Activated T-cell treated with anti-CD3 and anti-CD28 coated beads, Interleukin-2, amount 50 U/mL, for 24 hours (primary cell): ENCODE measurements at places on chromosomes 7 and 10.
A peak's percentile ranks its signal among the peaks of the same experiment; 100 is the strongest.

GRCh38 chr10:78139341-78139740 is 105.7 kb downstream of the RPS24 start:
- H3K27ac ChIP-seq: no peak overlapping the region
- H3K4me3 ChIP-seq: no peak overlapping the region
- no peaks in the 10 kb centered on the region for H3K4me1 ChIP-seq
- no peaks in the 10 kb centered on the region for H3K36me3 ChIP-seq
- H3K27me3 ChIP-seq: peaks cover 30% of the 10 kb centered on the region

- H3K4me3 ChIP-seq: no peak overlapping the region
- H3K4me1 ChIP-seq: no peaks in the 10 kb centered on the region
- H3K27me3 ChIP-seq: no peaks in the 10 kb centered on the region
- DNase-seq: no peak
- H3K36me3 ChIP-seq: no peaks in the 10 kb centered on the region
Measured at GRCh38 chr10:77005871-77006270, 631.7 kb downstream of the KCNMA1 start.

GRCh38 chr10:52703898-52704297 is 68.7 kb downstream of the MBL2 start:
- no peak for DNase-seq
- no peak overlapping the region for H3K4me3 ChIP-seq
- no peaks in the 10 kb centered on the region for H3K4me1 ChIP-seq
- no peaks in the 10 kb centered on the region for H3K27me3 ChIP-seq
- no peak overlapping the region for H3K27ac ChIP-seq

GRCh38 chr10:121518333-121518732 is 79.9 kb downstream of the FGFR2 start:
- no peak for DNase-seq
- no peak overlapping the region for H3K27ac ChIP-seq
- peaks cover 6% of the 10 kb centered on the region for H3K4me1 ChIP-seq
- no peak overlapping the region for H3K4me3 ChIP-seq

DNA sequence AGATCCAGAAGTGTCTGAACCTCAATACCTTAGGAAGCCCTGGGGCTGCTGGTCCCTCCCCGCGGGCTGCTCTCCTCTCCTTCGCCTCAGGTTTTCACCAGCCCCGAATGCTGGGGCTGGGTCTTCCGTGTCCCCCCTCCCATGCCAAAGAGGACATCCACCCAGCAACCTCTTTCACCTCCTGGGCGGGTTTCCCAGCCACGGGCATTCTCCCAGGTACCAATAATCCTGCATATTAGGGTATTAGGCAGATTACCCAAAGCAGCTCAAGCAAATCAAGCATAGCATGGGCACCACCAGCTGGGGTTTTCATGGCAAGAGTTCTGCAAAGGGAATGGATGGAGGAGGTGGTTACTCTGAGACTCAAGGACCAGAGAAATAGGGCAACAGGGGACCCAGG is 224.4 kb downstream of the KCNMA1 start:
- H3K36me3 ChIP-seq: no peaks in the 10 kb centered on the region
- peaks cover 5% of the 10 kb centered on the region for H3K27me3 ChIP-seq

GRCh38 chr7:16989811-16990413 is 108.1 kb upstream of the AGR3 start:
- H3K27ac ChIP-seq: no peak overlapping the region
- no peak overlapping the region for H3K4me3 ChIP-seq
- H3K4me1 ChIP-seq: no peaks in the 10 kb centered on the region
- no peak for DNase-seq
- H3K27me3 ChIP-seq: no peaks in the 10 kb centered on the region
- no peaks in the 10 kb centered on the region for H3K36me3 ChIP-seq

- no peaks in the 10 kb centered on the region for H3K27me3 ChIP-seq
- H3K4me3 ChIP-seq: peak overlapping the region; percentile 98
- peak overlapping the region; percentile 98 for H3K27ac ChIP-seq
- H3K36me3 ChIP-seq: peaks cover 88% of the 10 kb centered on the region
- DNase-seq: peak; percentile 75
Measured at GRCh38 chr10:110501142-110501937, 3.6 kb downstream of the DUSP5 start.

DNA sequence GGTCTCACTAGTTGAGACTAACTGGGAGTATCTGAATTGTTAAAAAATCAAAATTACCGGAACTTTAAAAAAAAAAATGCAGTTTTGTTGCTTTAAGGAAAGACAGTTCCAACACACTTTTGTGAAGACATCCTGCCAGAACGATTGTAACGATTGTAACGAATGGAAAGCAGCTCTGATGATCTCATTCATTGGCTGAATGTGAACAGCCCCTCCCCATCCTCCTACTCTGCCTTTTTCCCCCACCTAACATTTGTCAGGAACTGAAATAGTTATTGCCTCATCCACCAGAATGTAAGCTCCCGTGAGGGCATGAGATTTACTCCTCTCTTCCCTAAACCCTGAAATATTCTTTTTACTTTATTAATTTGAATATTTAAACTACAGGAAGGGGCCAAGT is 23.1 kb upstream of the ZC3HAV1L start:
- peak overlapping the region; percentile 93 for H3K27ac ChIP-seq
- H3K4me3 ChIP-seq: no peak overlapping the region
- peaks cover 76% of the 10 kb centered on the region for H3K4me1 ChIP-seq
- H3K27me3 ChIP-seq: no peaks in the 10 kb centered on the region

- peaks cover 37% of the 10 kb centered on the region for H3K27me3 ChIP-seq
- no peaks in the 10 kb centered on the region for H3K4me1 ChIP-seq
- H3K36me3 ChIP-seq: no peaks in the 10 kb centered on the region
- H3K4me3 ChIP-seq: no peak overlapping the region
- no peak overlapping the region for H3K27ac ChIP-seq
Measured at GRCh38 chr10:87733081-87733480, 73.4 kb downstream of the PAPSS2 start.

GRCh38 chr10:93063144-93063976 is 2.8 kb downstream of the CYP26C1 start:
- H3K36me3 ChIP-seq: peaks cover 13% of the 10 kb centered on the region
- peaks cover 34% of the 10 kb centered on the region for H3K4me1 ChIP-seq
- H3K4me3 ChIP-seq: no peak overlapping the region
- peak; percentile 33 for DNase-seq

DNA sequence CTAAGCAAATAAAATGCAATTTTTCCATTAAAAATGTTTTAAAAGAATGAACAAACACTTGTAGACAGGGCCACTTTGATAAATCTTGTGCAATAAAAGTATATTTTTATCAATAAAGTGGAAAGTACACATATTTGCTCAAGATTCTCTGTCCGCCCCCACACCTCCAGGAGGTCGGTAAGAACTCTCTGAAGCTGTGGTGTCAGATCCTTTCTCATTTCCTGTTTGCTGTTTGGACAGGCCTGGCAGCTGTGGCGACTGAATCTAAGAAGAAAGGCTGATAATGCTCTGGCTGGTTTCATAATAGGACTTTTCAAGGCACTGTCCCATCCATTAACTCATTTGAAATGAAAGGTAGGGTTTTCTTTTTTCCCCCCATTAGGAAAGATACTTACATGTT is 15.3 kb upstream of the ASB4 start:
- H3K36me3 ChIP-seq: no peaks in the 10 kb centered on the region
- H3K4me1 ChIP-seq: peaks cover 14% of the 10 kb centered on the region
- H3K27ac ChIP-seq: no peak overlapping the region
- H3K27me3 ChIP-seq: no peaks in the 10 kb centered on the region

DNA sequence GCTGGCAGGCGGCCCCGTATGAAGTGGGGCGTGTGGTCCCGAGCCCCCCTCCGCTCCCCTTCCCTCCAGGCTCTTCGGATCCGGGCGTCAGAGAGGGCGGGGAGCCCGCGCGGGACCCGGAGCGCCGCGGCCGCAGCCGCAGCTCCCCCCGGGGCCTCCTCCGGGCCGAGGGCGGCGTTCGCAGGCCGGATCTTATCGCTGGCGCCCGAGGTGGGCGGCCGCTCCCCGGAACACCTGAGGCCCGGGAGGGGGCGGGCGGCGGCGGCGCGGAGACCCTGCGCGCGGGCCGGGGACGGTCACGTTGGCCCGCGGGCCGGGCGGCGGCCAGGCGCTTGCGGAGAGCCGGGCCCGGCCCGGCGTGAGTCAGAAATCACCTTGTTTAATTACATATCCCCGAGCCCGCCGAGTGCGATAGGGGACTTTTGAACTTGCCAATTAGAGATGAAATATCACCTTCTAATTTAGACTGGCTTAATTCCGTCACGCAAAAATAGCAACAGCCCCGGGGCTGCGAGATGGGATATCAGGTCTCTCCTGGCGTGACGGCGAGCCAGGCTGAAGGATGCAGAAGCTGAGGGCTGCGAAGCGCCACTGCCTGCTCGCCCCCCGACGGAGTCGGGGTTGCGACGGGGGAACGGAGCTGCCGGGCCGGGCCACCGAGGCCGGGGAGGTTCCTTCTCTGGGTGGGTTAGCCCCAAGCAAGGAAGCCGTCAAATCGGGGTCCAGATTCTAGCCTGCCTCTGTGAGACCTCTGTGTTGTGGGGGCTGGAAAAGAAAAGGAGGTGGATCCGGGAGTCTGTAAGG is 43.4 kb downstream of the LDB3 start:
- H3K4me1 ChIP-seq: peaks cover 17% of the 10 kb centered on the region
- no peak for DNase-seq
- H3K36me3 ChIP-seq: no peaks in the 10 kb centered on the region
- peak overlapping the region; percentile 91 for H3K27ac ChIP-seq
- no peaks in the 10 kb centered on the region for H3K27me3 ChIP-seq
- H3K4me3 ChIP-seq: peak overlapping the region; percentile 83

DNA sequence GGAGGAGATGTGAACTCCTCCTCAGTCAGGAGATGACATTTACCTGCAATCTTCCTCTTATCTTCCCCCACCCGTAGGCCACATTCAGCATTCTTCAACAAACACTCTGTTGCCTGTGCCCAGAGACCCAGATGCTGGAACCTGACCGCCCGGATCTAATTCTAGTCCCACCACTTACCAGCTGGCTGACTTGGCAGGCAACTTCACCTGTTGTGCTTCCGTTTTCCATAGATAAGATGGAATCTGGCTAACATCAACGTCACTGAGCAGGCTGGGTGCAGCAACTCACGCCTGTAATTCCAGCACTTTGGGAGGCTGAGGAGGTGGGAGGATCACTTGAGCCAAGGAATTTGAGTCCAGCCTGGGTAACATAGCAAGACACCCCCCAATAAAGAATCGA is 21.3 kb upstream of the FXYD4 start:
- peaks cover 21% of the 10 kb centered on the region for H3K27me3 ChIP-seq
- no peaks in the 10 kb centered on the region for H3K36me3 ChIP-seq
- DNase-seq: no peak
- H3K4me1 ChIP-seq: peaks cover 17% of the 10 kb centered on the region
- no peak overlapping the region for H3K4me3 ChIP-seq

DNA sequence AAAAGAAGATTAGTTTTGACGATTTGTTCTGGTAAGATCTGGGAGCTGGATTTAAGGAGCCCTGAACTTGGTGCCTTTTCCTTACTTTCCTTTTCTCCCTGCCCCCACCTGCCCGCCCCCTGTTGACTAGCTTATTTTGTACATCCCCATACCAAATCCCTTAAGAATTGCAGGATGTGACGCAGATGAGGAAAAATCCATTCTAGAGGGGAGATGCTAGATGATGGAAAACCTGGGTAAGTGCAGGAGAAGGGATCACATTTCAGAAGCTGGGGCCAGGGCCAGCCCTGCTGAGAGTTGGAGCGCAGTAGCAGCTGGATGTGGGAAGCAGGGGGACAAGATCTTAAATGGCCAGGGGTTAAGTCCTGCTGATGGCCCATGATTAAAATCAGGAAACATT is 93.9 kb downstream of the CCDC3 start:
- H3K4me1 ChIP-seq: no peaks in the 10 kb centered on the region
- no peak for DNase-seq
- no peak overlapping the region for H3K27ac ChIP-seq
- peaks cover 16% of the 10 kb centered on the region for H3K27me3 ChIP-seq
- H3K4me3 ChIP-seq: no peak overlapping the region
- no peaks in the 10 kb centered on the region for H3K36me3 ChIP-seq

DNA sequence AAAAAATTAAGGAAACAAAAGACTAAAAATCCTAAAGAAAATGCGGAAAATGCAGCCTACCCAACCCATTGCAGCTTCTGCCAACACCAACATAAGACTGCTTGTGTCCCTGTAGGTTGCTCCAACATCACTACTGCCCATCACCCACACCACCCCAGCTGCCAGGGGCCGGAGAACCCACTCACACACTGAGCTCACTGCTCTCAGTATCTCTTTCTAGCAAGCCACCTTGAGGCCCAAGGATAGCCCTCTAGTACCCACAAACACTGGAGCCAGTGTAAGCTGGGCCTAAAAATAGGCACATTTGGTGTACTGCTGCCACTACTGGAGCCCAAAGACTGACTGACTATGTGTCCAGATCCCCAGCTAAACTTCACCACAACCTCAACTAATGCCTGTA is 67.3 kb downstream of the MEST start:
- H3K27ac ChIP-seq: no peak overlapping the region
- H3K4me1 ChIP-seq: peaks cover 3% of the 10 kb centered on the region
- DNase-seq: no peak
- H3K36me3 ChIP-seq: peaks cover 26% of the 10 kb centered on the region

DNA sequence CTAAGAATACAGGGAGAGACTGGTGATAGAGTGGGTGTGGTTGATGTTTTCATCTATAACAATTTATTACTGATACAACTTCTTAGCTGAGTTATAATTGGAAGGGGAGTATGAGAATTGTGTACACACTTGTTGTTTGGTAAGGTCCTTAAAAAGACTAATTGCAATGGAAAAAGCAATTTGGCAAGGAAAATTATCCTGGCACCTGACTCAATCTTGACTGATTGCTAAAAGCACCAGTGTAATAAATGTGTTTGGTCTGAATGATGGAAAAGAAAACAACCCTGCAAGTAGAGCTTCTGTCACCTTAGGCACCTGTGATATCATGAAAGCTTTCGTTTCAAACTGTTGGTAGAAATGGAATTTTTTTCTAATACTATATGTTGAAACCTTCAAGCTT is 6.7 kb upstream of the GSDME start:
- H3K36me3 ChIP-seq: no peaks in the 10 kb centered on the region
- no peak for DNase-seq
- no peak overlapping the region for H3K27ac ChIP-seq
- no peaks in the 10 kb centered on the region for H3K4me1 ChIP-seq

- no peak for DNase-seq
- H3K4me3 ChIP-seq: no peak overlapping the region
- H3K27me3 ChIP-seq: no peaks in the 10 kb centered on the region
- H3K36me3 ChIP-seq: peaks cover 8% of the 10 kb centered on the region
- H3K4me1 ChIP-seq: peaks cover 40% of the 10 kb centered on the region
Measured at GRCh38 chr10:110007161-110007700, 553 bp upstream of the ADD3 start.
